ENCODE measurements at places on chromosomes 3 and 15. TPM values are rescaled to one million over a fixed set of nuclear protein-coding genes. Genes with fewer than 3 reads are reported as not detected.

The NR2E3 gene
- 0.06 TPM for polyA plus RNA-seq

The TRAT1 gene
- 0.34 TPM for polyA plus RNA-seq

The NEK4 gene
- polyA plus RNA-seq: 11.5 TPM

The PIF1 gene
- 3.1 TPM for polyA plus RNA-seq

The CCR5 gene
- 1.0 TPM for polyA plus RNA-seq

The ITGA11 gene
- polyA plus RNA-seq: 2.9 TPM

The SGO1 gene
- polyA plus RNA-seq: 0.15 TPM

The SPG21 gene
- 87.6 TPM for polyA plus RNA-seq

DNA sequence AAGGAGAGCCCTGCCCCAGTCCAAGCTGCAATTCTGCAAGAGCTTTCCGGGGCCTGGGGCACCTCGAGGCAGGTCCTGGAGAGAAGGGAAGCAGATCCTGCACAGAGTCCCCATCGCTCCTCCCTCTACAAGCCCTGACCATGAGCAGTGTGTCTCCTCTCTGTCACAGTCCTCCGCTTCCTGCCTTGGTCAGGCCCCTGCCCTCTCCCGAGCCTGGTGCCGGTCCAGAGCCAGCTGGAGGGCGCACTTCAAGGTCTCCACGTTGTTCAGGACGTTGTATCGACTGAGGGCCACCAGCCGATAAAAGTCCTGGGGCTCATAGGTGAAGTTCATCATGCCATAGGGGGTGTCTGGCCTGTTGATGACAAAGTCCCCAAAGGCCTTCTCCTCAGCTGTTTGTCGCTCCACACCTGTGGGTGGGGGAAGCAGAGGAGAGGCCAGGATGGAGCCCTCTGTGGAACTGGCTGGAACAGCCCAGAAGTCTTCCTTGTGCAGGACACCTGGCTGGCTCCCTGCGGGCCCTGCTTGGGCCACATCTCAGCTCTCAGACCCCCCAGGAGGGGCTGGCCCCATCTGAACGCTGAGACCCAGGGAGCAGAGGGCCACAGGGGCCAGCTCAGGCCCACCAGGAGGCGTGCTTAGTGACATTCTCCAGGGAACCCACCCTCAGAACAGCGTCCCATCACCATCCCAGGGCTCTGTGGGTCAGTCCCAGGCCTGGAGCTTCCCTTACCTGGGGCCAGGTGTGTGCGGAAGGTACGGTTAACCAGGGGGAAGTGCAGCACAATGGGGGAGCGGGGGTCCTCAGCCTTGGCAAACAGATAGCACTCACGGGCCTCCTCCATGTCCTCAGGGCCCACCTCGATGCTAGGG, 14.4 kb downstream of the PLA2G4F start:
- no peak for DNase-seq

DNA sequence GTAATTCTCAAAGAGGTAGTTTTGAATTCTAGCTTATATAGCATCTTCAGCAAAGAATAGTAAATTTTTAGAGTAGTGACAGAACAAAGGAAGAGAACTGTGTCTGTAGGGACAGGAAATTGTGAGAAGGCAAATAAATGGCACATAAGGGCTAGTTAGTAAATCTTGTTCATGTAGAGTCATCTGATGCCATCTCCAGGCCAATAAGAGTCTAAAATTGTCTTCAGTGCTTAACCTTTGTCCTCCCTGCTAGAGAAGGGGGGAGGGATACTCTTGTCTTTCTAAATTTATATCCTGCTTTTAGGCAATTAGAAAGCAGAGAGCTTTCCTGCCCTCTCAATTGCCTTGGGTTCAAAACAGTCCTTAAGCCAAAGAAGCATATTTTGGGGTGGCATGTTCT, 87.0 kb upstream of the DNAJC19 start:
- no peak for DNase-seq

DNA sequence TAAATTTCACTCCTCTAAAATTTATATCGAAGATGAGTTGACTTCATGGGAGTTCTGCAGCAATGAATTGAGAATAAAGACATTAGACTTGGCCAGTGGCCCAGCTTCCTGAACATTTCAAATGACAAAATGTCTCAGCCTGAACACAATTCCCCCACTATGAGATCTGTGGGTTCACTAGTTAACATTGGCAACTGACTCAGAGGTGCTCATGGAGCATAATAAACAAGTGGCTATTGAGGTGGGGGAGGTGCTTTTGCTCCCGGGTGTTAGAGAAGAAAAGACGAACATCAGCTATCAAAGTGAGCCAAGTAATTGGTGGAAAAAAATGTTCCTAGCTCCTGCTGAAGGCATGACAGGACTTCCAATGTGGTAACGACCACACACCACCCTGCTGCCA, 6.3 kb downstream of the ATP13A4 start:
- DNase-seq: no peak

- no peak for DNase-seq
Measured at GRCh38 chr3:189132231-189132671, 39.5 kb upstream of the TPRG1 start.

GRCh38 chr15:73984208-73984979, 7.7 kb downstream of the STOML1 start:
- DNase-seq: no peak

GRCh38 chr3:877001-877400, 215.8 kb upstream of the CNTN6 start:
- no peak for DNase-seq

GRCh38 chr15:73771385-73772045, 18.4 kb upstream of the INSYN1 start:
- no peak for DNase-seq

- DNase-seq: no peak
Measured at GRCh38 chr3:15284121-15284889, 48.1 kb downstream of the SH3BP5 start.
